NCI-H748 treated with DMSO at 0.1 percent for 48 hours (cell line): ENCODE measurements at places on chromosomes 6 and 20.

- no peak for DNase-seq
Measured at GRCh38 chr6:159929819-159930218, 39.0 kb downstream of the MAS1 start.

GRCh38 chr20:10111139-10111958 lies 76.6 kb downstream of the ANKEF1 start:
- DNase-seq: peak; percentile 73

DNA sequence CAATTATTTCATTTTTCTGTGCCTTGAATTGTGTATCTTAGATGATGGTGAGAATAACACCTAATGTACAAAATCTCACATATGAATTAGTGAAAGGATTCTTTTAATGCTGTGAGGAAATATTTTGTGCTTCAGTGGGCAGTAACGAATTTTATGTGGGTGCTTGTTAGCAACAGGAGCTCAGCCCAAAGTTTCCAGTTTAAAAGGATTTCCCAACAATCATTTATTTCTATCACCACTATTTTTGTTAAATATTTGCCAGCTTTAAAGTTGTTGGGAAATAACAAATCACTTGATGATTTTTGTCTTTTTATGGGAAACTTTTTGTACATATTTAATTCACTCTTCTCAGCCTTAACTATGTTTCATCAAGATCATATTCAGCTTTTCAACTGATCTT lies 111.8 kb downstream of the QKI start:
- no peak for DNase-seq

DNA sequence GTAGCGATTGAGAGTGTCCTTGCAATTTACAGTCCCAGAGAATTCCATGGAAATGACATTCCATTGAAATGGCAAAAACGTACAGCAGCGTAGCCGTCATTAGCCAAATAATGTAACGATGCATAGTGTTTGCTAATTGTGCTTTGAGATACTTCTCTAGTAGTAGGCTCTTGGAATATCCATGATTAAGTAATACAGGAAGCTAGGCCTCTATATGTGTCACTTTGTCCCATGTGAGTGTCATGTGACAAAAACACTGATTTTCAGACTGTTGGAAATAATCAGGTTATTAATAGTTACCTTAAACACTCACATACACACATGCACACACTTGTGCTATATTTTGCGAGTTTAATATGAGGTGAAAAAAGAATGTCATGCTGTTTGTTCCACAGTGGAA lies 35.2 kb downstream of the SLX4IP start:
- DNase-seq: no peak

DNA sequence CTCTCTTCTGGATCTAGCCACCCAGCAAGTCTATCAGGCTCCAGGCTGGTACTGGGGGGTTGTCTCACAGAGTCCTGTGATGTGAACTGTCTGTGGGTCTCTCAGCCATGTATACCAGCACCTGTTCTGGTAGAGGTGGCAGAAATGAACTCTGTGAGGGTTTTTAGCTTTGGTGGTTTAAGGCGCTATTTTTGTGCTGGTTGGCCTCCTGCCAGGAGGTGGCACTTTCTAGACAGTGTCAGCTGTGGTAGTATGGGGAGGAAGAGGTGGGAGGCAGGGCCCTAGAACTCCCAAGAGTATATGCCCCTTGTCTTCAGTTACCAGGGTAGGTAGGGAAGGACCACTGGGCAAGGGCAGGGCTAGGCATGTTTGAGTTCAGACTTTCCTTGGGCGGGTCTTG lies 75.8 kb downstream of the SNAP91 start:
- no peak for DNase-seq
